Upper lobe of left lung (tissue), 6 donors: ENCODE measurements at places on chromosomes 6 and 20. TPM values are rescaled to one million over a fixed set of nuclear protein-coding genes. Genes with fewer than 3 reads are reported as not detected.

The TAF4 gene
- total RNA-seq, result 20.8 TPM

The ECT2L gene
- 28.4 TPM for total RNA-seq

The OXT gene
- not detected for total RNA-seq

The HDDC2 gene
- total RNA-seq, result 31.4 TPM

The TGM2 gene
- 469 TPM for total RNA-seq

The EPPIN gene
- total RNA-seq, result not detected

DNA sequence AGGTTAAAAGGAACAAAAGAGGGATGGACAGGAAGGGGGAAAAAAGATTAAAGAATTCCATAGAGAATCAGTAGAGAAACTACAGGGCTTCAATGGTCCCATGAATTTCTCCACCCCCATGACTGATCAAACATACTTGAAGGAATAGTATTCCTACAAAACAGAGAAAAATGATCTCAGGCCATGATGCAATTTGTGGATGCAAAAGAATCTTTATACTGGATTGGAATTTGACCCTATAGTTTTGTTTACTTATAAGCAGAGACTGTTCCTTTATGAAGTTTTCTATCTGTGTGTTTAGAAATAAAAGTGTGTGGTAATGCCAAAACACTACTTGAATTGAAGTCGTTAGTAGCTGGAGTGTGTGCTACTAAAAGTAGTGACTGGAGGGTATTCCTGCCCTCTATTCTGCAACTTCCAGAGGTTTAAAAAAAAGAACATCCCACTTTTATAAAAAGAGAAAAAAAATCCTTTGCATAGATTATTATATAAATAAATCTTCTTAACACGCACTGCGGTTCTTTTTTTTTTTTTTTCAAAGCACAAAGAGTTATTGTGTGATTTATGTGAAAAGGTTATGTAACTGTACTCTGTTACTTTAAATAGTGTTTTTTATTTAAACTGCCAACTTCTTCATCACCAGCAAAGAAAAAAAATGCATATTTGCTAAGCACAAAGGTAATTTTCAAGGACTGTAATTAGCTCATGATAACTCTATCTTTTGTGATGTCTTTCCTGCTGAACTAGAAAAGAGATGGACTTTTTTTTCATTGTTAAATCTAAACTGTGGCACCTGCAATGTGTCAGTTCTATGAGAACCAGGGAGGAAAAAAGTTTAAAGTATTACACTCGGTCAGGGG is 214.5 kb upstream of the CITED2 start:
- peak overlapping the region; percentile 45 for H3K27ac ChIP-seq
- no peaks in the 10 kb centered on the region for H3K36me3 ChIP-seq
- H3K4me1 ChIP-seq, result peaks cover 11% of the 10 kb centered on the region
- no peaks in the 10 kb centered on the region for H3K27me3 ChIP-seq
- no peak overlapping the region for H3K4me3 ChIP-seq
- DNase-seq, result no peak

- H3K27me3 ChIP-seq, result no peaks in the 10 kb centered on the region
- H3K4me1 ChIP-seq, result peaks cover 30% of the 10 kb centered on the region
- DNase-seq, result peak; percentile 69
- H3K4me3 ChIP-seq, result no peak overlapping the region
These were observed 170.8 kb downstream of the BCAS1 start for GRCh38 chr20:53899351-53900167.

DNA sequence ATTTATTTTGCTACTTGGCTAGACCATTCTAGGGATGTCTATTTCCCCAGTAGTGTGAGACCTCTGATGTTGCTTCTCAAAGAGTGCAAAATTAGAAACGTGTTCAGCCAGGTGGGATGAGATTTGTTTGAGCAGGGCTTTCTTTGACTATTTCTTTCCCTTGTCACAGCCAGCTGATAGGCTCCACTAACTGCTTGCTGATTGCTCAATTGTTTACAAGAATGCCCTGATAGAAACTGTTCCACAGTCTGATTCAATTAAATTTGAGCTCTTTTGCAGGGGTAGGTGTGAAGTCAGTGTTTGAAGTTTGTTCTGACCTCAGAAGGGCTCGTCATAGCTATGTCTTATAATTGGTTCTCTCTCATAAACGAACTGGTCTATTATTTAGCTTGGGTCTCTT is 220.5 kb downstream of the FNDC1 start:
- DNase-seq, result no peak
- H3K4me1 ChIP-seq, result no peaks in the 10 kb centered on the region
- H3K36me3 ChIP-seq, result no peaks in the 10 kb centered on the region
- H3K27ac ChIP-seq, result no peak overlapping the region
- no peaks in the 10 kb centered on the region for H3K27me3 ChIP-seq
- no peak overlapping the region for H3K4me3 ChIP-seq

- H3K4me1 ChIP-seq, result no peaks in the 10 kb centered on the region
- no peak overlapping the region for H3K27ac ChIP-seq
- no peak for DNase-seq
These were observed 21.0 kb upstream of the GCLC start for GRCh38 chr6:53565886-53566285.

GRCh38 chr6:118197539-118197938 is 290.5 kb downstream of the SLC35F1 start:
- no peaks in the 10 kb centered on the region for H3K4me1 ChIP-seq
- DNase-seq, result no peak
- H3K27ac ChIP-seq, result no peak overlapping the region
- H3K4me3 ChIP-seq, result no peak overlapping the region
- H3K36me3 ChIP-seq, result no peaks in the 10 kb centered on the region
- no peaks in the 10 kb centered on the region for H3K27me3 ChIP-seq

- H3K36me3 ChIP-seq, result no peaks in the 10 kb centered on the region
- H3K4me3 ChIP-seq, result no peak overlapping the region
- DNase-seq, result no peak
- no peaks in the 10 kb centered on the region for H3K27me3 ChIP-seq
- H3K4me1 ChIP-seq, result peaks cover 5% of the 10 kb centered on the region
These were observed 6.3 kb upstream of the UTRN start for GRCh38 chr6:144278659-144279314.

GRCh38 chr20:59977086-59977485 is 18.9 kb downstream of the CDH26 start:
- no peaks in the 10 kb centered on the region for H3K36me3 ChIP-seq
- no peaks in the 10 kb centered on the region for H3K4me1 ChIP-seq
- no peak for DNase-seq
- H3K27me3 ChIP-seq, result no peaks in the 10 kb centered on the region
- H3K27ac ChIP-seq, result no peak overlapping the region

- H3K36me3 ChIP-seq, result peaks cover 55% of the 10 kb centered on the region
- DNase-seq, result no peak
- peaks cover 12% of the 10 kb centered on the region for H3K4me1 ChIP-seq
- H3K27ac ChIP-seq, result no peak overlapping the region
- no peak overlapping the region for H3K4me3 ChIP-seq
These were observed 18.0 kb downstream of the DYNLT1 start for GRCh38 chr6:158626360-158627167.

GRCh38 chr6:2353412-2354137 is 108.2 kb upstream of the GMDS start:
- no peak overlapping the region for H3K27ac ChIP-seq
- H3K4me1 ChIP-seq, result peaks cover 4% of the 10 kb centered on the region
- no peak for DNase-seq
- H3K4me3 ChIP-seq, result no peak overlapping the region
- H3K36me3 ChIP-seq, result no peaks in the 10 kb centered on the region

DNA sequence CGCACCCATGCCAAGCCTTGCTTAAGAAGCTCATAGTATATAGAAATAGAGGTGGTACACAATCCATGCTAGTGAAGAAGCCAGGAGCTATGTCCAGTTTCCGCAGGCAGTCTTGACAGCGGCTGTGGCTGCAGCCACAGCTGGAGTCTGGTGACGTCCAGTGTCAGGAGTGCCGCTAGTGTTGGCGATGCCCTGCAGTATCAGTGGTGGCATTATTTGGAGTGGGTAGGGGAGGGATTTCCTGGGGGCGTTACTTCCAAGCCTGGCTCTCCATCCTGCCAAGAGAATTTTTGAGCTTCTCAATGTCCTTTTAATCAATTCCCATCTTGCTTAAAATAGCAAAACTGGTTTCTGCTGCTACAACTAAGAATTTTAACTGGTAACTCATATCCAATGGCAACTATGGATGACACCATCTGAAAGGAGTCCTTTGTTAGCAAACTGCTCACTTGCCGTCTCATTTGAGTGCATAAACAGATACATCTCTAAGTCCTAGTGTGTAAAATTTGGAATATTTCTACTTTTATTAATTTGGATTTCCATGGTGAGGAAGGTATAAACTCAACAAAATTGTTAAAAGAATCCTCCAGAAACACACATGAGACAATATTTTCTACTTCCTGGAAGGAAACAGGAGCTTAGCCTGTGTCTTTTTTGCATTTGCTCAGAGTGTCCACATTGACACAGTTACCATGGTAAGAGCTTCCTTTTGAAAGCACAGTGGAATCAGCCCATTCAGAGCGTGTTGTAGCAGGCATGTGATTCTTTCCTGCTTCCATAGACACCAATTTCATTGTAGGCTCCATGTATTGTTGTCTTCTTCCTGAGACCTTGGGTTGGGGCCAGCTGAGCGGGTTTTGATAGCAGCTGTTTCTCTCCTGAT is 44.6 kb upstream of the PXDC1 start:
- peak overlapping the region; percentile 73 for H3K27ac ChIP-seq
- no peak overlapping the region for H3K4me3 ChIP-seq
- peaks cover 50% of the 10 kb centered on the region for H3K4me1 ChIP-seq
- H3K36me3 ChIP-seq, result no peaks in the 10 kb centered on the region
- H3K27me3 ChIP-seq, result no peaks in the 10 kb centered on the region
- no peak for DNase-seq

GRCh38 chr20:20783450-20783849 is 71.0 kb upstream of the RALGAPA2 start:
- H3K4me3 ChIP-seq, result no peak overlapping the region
- no peak for DNase-seq
- H3K27me3 ChIP-seq, result no peaks in the 10 kb centered on the region
- peaks cover 21% of the 10 kb centered on the region for H3K4me1 ChIP-seq
- no peak overlapping the region for H3K27ac ChIP-seq

DNA sequence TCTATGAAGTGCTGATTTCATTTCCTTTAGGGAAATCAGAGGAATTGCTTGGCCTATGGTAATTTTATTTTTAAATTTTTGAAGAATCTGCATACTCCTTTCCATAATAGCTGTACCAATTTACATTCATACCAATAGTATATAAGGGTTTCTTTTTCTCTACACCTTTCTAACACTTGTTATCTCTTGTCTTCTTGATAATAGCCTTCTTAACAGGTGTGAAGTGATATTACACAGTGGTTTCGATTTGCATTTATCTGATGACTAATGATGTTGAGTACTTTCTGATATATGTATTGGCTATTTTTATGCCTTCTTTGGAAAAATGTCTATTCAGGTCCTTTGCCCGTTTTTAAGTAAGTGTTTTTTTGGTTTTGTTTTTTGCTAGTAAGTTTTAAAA is 40.8 kb downstream of the SMAP1 start:
- no peak overlapping the region for H3K27ac ChIP-seq
- H3K4me1 ChIP-seq, result no peaks in the 10 kb centered on the region
- H3K27me3 ChIP-seq, result no peaks in the 10 kb centered on the region
- DNase-seq, result no peak

DNA sequence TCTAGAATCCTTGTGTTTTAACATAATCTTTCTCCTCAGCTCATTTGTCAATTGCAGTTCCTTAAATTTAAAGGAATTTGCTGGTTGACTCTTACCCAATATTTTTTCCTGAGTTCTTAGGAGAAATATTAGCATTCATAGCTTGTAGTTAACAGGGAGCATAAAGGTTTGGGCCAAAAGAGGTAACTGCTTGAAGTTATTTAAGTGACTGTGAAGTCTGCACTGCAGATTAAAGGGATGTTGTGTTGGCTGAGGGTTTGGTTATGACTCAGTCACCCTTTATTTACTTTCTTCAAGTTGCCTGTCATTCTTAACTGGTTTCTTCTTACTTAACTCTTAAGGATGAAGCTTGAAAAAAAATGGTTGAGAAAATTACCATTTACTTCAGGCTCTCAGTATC is 220.3 kb upstream of the LAMP5 start:
- H3K27me3 ChIP-seq, result no peaks in the 10 kb centered on the region
- H3K4me3 ChIP-seq, result no peak overlapping the region
- no peak for DNase-seq
- H3K27ac ChIP-seq, result no peak overlapping the region

DNA sequence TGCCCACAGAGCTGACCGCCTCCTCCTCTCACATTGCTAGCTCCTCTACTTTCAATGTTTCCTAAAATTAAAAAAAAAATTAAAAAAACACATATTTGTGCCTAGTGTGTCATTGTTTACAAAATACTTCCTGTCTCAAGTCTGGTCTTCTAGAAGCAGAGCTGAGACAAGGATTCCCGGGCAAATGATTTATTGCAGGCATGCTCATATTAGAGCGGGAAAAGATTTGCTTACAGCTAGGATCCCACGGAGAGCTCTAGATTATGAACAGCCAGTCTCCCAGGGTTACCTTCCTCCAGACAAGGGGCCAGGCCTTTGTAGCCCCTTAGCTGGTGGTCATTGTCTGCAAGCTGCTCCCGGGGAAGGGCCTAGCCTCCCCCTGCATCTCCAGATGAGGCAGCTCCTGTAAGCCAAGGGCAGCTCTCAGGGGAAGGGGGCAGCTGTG is 9.4 kb downstream of the PACSIN1 start:
- no peak overlapping the region for H3K27ac ChIP-seq
- DNase-seq, result no peak
- H3K36me3 ChIP-seq, result no peaks in the 10 kb centered on the region
- H3K27me3 ChIP-seq, result no peaks in the 10 kb centered on the region
- no peak overlapping the region for H3K4me3 ChIP-seq

- H3K27ac ChIP-seq, result peak within 1 kb of the TSS; percentile 98
- peak within 1 kb of the TSS; percentile 76 for H3K4me3 ChIP-seq
- no peaks in the 10 kb centered on the region for H3K27me3 ChIP-seq
These were observed at the start of gene RAB32 for GRCh38 chr6:146543211-146543939. Gene RAB32, plus strand, starts transcription at chr6:146543833. Its CDS starts 39 bp downstream, at chr6:146543872.

- DNase-seq, result no peak
- H3K27ac ChIP-seq, result peak overlapping the region; percentile 68
- no peaks in the 10 kb centered on the region for H3K27me3 ChIP-seq
These were observed 32.4 kb upstream of the ADTRP start for GRCh38 chr6:11810854-11811643.

DNA sequence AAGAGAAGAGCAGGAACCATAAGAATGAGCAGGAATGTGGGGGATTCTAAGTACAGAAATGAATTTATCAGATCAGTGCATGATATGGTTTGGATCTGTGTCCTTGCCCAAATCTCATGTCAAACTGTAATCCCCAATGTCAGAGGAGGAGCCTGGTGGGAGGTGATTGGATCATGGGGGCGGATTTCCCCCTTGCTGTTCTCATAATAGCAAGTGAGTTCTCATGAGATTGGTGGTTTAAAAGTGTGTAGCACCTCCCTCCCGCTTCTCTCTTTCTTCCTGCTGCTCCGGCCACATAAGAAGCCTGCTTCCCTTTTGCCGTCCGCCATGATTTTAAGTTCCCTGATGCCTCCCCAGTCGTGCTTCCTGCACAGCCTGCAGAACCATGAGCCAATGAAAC is 49.2 kb downstream of the KHDC1L start:
- no peaks in the 10 kb centered on the region for H3K36me3 ChIP-seq
- no peak overlapping the region for H3K4me3 ChIP-seq
- H3K4me1 ChIP-seq, result peaks cover 5% of the 10 kb centered on the region
- DNase-seq, result no peak
- no peaks in the 10 kb centered on the region for H3K27me3 ChIP-seq
